ENCODE measurements at places on chromosomes 7 and 10.

- DNase-seq: peak; percentile 67
Observed at GRCh38 chr7:2709553-2710285, 21.7 kb downstream of the AMZ1 start.

GRCh38 chr7:44065431-44066110, at the start of gene PGAM2:
Gene PGAM2 (minus strand): TSS chr7:44065567. CDS start chr7:44065529, 38 bp downstream.
- peak; percentile 61 for DNase-seq

DNA sequence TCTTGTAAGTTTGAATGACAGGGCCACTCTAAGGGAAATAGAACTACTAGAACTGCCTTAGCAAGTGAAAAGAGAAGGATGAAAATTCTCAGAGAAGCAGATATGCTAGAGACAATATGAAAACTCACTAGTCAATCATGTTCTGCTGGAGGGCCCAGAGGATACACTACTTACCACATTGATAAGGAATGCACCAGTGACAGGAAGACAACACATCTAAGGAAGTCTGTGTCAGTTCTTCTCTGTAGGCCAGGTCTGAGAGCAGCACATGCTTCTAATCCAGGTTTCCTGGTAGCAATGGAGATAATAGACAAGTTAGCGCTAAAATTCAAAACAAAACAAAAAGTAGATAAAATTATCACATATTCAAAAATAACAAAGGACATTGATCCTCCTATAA, 235.2 kb upstream of the AKR1E2 start:
- no peak for DNase-seq

GRCh38 chr7:48505051-48505450, 333.8 kb downstream of the ABCA13 start:
- DNase-seq: no peak

DNA sequence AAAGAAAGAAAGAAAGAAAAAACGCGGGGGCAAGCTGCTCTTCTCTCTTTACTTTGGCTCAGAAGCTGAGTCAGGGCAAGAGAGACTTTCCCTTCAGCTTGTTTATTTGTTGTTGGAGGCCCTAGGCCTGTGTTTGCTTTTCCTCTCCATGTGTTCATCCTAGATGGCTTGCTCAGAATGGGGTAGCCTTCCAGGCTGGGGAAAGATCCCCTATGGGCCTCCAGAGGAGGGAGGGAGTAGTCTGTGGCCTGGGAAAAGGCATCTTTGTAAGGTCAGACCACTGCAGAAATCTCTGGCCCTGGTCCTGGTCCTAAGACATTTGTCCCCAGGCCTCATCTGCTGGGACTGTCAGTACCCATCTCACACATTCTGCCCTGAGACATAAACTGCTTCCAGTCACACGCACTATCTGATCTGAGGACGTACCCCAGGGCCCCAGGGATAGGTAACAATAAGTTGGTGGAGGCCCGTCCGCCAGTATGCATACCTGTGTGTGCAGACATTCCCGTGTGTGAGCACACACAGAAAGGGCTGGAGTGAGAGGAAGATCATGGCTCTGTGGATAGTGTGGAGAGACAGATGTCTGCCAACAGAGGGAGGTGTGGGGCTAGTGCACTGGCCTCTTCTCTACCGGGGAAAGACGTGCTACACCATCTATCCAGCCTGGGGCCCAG, 4.9 kb upstream of the SCD start:
- no peak for DNase-seq

GRCh38 chr10:125084614-125085257, 75.6 kb downstream of the CTBP2 start:
- DNase-seq: no peak

- no peak for DNase-seq
Observed at GRCh38 chr7:138658889-138659288, 42.3 kb downstream of the SVOPL start.

GRCh38 chr7:70183278-70183677, 585.0 kb downstream of the AUTS2 start:
- DNase-seq: no peak

DNA sequence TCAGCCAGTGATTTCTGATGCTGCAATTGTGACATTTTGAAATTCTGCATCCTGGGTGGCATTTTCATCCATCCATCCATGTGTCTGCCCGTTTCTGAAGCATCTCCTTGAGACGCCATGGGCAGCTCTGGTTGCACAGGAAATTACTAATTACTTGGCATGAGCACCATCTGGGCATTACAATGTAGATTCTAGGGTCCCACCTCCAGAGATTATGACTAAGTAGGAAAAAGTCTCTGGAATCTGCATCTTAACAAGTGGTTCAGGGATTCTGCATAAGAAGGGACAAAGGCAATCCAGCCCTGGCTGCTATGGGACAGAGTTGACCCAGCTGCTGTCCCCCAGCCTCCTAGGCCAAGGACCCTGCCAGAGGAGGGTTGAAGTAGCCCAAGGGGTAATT, 65.3 kb downstream of the CUZD1 start:
- DNase-seq: no peak

DNA sequence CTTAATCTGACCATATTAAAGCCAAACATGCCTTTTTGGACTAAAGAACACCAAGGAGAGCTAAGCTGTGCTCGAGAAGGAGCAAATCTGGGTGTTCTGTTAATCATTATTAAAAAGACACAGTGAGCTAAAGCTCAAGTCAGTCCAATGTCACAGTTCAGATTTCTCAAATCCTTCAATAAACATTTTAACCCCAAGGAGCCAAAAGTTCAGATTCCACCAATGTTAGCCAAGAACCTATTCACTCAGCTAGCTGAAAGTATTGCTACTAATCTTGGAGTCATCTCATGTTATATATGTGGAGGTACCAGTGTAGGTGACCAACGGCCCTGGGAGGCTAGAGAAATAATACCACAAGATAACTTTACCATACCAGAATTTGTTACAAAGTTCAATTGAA, 14.5 kb upstream of the ZNF33B start:
- DNase-seq: no peak

DNA sequence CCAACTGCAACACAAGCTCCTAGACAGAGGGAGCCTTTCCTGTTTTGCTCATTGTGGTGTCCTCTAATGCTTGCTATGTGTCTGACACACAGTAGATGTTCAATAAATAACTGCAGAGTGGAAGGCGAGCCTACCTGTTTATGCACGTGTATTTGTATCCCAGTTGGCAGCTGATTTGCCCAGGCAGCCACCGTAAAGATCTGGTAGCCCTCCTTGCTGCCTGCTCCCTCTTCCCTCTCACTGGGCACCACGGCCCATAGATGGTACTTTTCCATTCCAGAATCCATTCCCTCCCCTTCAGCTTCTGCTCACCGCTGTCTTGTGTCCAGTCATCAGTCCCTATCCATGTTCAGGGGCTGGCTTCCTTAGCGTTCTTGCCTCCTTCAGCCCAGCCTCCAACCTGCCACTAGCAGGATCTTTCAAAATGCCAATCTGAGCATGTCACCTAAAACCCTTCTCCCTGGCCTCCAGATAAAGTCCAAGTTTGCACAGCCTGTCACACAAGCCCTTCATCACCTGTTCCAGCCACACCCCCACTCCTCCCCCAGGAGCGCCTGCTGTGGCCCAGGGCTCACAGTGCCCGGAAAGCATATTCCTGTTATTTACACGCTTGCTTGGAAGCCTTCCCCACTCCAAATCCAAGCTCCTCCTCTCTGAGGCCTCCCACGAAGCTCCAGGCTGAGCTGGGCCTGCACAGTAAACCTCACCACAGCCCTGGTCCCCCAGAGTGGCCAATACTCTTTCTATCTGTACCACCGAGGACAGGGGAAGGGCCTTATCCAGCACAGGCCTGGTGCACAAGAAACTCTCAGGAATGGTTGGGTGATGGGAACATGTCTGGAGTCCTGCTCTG, 21.0 kb downstream of the ZCCHC24 start:
- DNase-seq: no peak

DNA sequence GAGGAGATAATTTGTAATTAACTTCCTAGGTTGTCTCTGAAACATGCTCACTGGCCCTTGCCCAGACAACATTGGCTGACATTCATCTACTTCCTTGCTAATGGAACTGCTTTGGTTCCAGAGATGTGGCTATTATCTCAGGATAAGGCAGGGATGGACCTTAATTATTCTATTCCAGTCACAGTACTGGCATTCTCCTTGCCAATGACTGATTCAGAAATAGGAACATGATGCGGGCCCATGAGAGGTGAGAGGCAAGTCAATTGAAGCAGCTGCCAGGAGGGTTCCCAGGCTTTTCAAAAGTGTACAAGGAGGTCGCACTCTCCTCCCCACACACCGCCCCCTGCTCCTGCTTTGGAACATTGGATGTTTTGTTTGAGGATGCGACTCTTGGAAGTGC, 109.6 kb upstream of the DGKB start:
- no peak for DNase-seq

GRCh38 chr7:81158189-81158588, 239.3 kb upstream of the SEMA3C start:
- no peak for DNase-seq

DNA sequence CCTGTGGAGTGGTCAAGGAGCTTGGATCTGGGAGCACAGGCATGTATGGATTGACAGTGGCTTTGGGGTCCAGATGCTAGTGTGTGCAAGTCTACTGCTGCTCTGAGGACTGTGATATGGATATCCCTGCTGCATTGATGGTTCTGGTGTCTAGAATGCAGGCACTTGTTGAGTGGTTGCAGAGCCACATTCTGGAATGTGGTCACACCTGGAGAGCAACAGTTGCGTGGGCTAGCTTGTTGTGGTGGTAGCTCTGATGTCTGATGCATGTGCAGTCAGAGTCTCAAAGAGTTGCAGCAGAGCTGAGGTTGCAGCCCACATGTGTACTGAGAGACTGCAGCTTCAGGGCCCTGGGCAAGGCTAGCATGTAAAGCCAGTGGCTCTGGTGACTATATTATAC, 43.2 kb downstream of the CCDC7 start:
- DNase-seq: no peak

DNA sequence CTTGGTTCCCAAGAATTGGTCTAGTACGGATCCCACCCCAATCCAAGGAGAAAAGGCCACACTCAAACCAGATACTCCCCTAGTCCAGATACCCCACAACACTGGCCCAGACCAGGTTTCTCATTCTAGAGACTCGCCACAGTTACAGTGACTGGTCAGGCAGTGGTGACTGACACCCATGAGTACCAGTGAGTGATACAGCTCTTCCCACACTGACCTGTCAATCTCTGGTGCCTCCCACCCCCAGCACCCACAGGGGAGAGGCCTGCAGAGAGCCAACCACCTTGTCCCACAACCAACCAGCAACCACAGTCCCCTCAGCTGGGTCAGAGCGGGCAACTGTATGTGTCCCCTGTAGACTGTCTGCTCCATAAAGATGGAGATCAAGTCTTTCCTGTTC, 152.8 kb downstream of the NEURL1 start:
- no peak for DNase-seq

GRCh38 chr10:2700626-2701305, 366.6 kb upstream of the PFKP start:
- no peak for DNase-seq

- no peak for DNase-seq
Observed at GRCh38 chr7:140638173-140638791, 2.3 kb downstream of the DENND2A start.

- no peak for DNase-seq
Observed at GRCh38 chr10:129887986-129888783, 75.9 kb downstream of the EBF3 start.

Data from RWPE2 (cell line).